Hematopoietic multipotent progenitor cell treated with erythropoietin and hydrocortisone succinate and interleukin-3 and kit ligand, for 17 days (in vitro differentiated cells): ENCODE measurements at places on chromosomes 7 and 10.

- no peak for DNase-seq
These were observed 73.9 kb downstream of the GRID1 start for GRCh38 chr10:86292462-86293395.

GRCh38 chr7:3585826-3586225, 284.8 kb downstream of the SDK1 start:
- DNase-seq: no peak

DNA sequence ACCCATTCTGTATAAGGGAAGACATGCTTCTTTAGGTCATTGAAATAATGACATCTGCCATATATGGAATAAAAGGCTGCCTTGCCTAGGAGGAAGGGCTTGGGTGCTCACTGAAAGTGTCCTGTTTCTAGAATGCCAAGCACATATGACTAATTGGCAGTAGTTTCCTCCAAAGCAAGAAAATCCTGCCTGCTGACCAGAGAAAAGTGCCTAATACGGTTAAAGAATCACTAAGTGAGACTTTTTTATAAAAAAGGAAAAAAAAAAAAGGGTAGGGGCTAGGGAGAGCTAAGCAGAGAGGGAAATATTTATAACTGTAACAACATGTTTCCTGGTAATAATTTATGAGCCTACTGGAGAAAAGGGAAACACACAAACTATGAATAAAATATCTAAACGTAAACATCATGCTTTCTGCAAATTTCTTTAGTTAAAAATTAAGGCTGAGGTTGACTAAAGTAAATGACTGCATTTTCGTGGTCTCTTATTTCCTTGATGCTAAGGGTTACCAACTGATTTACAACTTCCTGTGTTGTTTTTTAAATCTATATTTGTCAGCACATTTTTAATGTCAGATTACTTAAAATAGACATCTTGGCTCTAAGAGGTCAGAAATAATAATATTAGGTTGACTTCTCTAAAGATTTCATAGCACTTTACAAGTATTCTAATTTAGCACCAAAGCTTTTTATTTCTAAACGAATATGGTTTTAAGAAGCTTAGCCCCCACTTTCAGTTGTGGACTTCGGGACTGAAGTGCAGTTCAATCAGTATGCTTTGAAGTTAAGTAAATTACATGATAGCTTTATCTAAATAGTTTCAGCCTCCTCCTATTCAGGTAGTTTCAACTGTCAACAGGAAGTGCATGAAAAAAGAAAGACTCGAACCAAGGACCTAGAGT, 89.6 kb downstream of the CABCOCO1 start:
- no peak for DNase-seq

- peak; percentile 16 for DNase-seq
These were observed 149.8 kb upstream of the HDAC9 start for GRCh38 chr7:18345641-18346234.

DNA sequence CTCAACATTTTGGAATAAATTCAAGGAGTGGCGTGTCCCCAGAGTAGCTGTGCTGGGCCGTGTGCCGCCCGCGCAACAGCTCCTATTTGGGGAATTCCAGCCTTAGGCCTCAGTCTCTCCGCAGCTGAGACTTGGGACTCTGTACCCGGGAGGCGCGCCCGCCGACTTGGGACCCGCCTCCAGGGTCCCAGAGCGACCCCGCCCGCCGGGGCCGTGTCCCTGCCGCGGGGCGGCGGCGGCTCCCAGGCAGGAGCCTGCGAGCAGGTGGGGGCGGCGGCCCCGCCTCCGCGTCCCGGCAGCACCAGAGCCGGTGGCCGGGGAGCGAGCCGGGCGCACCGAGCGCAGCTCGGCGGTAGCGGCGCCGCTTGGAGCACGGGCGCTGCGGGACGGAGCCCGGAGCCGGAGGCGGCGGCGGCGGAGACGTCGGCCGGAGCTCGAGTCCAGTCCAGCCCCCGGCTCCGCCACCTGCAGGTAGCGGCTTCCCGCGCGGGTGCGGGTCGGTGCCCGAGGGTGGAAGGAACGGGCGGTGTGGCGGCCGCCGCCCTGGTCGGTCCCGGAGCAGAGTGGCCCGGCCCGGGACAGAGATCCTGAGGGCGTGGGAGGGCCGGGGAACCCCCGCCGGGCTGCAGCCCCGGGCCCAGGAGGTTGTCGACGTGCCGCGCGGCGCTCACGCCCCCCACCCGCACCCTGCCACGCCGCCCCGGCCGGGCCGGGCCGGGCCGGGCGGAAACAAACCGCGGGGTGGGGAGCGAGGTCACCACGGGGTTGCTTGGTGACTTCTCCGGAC, at the start of gene WIPF3:
Gene WIPF3, plus strand, starts transcription at position 301 of the 787 bp plus-strand sequence. CDS start 28,217 bp downstream, outside the sequence.
- DNase-seq: no peak

- DNase-seq: no peak
These were observed 514.0 kb downstream of the PLXDC2 start for GRCh38 chr10:20330246-20330645.

DNA sequence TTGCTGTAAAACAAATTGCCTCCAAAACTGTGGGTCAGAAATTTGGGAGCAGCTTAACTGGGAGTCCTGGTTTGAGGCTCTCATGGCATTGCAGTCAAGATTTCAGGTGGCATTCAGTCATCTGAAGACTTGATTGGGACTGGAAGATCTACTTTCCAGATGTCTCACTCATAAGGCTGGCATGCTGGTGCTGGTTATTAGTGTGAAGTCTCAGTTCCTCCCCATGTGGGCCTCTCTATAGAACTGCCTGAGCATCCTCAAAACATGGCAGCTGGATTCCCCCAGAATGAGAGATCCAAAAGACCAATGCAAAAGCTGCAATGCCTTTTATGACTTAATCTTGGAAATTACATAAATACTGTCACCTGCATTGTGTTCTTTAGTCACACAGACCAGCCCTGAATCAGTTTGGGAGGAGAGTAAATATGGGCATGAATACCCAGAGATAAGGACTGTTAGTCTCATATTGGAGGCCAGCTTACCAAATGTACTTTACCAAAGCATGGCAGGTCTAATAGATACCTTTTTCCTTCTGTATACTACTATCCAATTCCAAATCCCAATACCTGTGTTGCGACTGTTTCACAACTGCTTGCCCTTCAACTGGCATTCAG, 6.5 kb upstream of the HERPUD2 start:
- DNase-seq: no peak

DNA sequence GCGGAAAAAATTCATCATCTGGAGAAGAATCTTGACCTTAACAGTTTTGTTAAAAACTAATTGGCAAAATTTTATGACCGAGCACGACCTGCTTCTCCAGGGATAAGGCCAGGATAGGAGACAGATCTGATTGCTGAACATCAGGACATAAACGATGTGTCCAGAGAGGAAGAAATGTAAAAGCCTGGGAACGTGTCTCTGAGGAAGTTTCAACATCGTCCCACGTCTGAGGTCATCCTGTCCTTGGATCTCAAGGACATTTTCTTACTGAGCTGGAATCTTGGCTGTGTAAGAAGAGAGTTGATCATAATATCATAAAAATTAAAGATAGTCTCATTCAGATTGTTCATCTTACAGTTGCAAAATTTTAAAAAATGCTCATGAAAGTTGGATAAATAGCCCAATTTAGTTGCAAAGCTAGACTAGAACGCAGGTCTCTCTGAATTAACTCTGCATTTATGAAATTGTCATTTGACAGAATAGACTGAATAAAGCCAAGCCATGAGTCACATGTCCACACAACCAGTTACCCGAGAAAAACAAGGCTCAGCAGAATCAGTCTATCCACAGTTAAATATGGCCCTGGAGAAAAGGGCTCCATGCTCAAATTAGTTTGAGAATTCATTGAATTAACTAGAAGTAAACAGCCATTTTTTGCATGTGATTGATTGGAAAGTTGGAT, 120.0 kb upstream of the EGFR start:
- no peak for DNase-seq

DNA sequence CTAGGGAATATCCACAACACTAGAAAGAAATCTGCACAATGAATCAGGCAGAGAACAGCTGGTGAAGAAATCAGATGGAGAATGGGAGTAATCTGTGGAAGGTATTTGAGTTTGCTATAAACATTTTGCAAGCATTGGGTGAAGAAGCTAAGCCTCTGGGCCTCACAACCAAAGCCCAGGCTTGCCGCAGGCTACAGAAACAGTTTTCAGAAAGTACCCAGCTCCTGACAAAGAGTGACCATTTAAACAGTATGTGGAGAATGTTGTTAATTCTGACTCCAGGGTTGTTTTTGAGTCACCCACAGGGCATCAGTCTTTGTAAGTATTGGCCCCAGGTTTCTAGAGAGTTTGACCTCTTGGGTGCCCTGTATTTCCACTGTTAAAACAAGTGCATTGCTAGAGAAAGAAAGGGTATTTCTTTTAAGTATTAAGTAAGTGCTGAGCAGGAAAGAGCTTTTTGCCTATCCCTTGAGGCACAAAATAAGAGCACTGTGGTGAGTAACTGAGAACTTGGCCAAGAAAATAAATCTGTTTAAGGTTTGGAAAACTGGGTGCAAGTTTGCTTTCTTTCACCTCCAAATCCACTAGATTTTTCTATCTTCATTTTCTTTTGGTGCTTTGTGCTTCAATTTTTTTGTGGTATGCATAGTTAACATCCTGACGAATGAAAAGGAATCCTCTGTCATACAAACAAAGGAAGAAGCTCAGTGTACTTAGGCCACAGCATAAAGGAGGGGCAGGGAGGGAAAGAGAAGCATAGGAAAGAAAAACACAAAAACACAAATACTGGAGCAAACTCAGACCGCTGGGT, 691.8 kb downstream of the SUGCT start:
- DNase-seq: no peak

GRCh38 chr7:98303176-98303865, 21.8 kb downstream of the BRI3 start:
- no peak for DNase-seq

GRCh38 chr10:37856881-37857286, 526 bp downstream of the ZNF248 start:
- DNase-seq: peak; percentile 35

GRCh38 chr10:124117833-124118232, 24.4 kb upstream of the CHST15 start:
- no peak for DNase-seq

DNA sequence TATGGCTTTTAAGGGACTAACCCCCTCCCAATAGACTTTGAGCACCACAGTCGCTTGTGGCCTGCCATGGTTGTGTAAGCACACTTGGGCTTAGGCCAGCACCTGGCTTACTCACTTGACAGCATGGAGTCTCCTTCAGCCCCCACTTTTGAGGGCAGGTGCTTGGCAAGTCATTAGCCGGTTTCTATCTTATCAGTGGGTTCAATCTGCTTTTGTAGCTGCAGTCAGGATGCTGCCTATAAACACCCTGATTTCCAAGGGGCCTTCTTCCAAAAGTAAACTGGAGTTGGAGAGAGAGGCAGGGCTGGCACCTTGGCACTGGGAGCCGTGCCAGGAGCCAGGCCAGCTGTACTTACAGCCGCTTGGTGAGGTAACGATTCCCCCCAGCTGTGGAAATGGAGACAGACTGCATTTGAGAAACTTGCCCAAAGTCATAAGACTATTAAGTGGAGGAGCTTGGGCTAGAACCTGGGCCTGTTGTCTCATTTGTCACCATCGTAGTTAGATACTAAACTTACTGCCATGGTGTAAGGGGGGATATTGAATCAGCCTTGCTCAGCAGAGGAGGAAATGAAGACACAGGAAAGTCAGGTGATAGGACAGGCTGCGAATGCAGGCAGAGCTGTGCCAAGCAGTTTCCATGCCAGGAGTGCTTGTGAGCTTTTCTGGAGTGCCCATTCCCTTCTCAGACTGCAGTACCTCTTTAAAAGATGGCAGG, 92.2 kb upstream of the EFCAB10 start:
- no peak for DNase-seq

- no peak for DNase-seq
These were observed 3.6 kb downstream of the GARS1 start for GRCh38 chr7:30598121-30598876.
